ENCODE measurements at places on chromosomes 6 and 20. TPM values are rescaled to one million over a fixed set of nuclear protein-coding genes. Genes with fewer than 3 reads are reported as not detected.

Gene OSTM1
- total RNA-seq: 34.5 TPM

Gene OR2B3
- not detected for total RNA-seq

Gene TPD52L1
- total RNA-seq: 97.0 TPM

Gene MUC22
- 0.25 TPM for total RNA-seq

Gene CLIC5
- total RNA-seq: 368 TPM

Gene ANGPT4
- not detected for total RNA-seq

- DNase-seq: no peak
Observed at GRCh38 chr6:20936949-20937348, 402.7 kb downstream of the CDKAL1 start.

DNA sequence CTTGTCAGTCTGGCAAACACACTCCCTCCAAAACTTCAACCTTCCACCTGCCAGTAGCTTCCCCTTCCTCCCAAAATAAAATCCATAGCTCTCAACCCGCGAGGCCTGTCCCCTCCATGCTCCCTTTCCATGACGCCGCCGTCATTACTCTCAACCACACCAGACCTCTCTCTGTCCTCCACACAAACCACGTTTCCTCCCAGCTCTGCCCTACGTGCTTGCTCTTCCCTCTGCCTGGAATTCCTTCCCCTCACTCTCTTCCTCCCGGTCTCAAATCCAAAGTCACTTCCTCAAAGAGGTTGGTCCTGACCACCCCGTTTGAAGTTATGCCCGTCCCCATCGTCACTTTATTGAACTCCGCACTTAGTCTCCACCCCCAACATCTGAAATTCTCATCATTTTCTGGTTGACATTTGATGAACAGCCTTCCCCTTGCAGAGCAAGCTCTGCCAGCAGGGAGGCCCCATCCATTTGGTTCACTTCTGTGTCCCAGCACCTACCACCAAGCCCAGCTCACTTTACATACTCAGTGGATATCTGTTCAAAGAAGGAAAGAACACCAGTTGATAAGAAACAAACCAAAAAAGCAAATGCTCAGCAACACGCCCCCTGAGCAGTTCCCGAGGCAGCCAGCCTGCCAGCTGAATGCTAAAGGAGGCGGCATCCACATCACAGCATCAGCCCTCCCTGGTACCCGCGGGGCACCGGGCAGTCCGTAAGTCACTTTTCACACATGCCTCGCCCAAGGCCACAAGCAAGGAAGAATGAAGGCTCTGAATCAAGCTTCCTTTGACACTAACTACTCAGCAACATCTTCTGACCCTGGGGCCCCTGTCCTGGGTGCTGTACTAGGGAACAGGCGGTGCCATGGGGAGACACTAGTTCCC, 125.0 kb downstream of the NFATC2 start:
- no peak for DNase-seq

DNA sequence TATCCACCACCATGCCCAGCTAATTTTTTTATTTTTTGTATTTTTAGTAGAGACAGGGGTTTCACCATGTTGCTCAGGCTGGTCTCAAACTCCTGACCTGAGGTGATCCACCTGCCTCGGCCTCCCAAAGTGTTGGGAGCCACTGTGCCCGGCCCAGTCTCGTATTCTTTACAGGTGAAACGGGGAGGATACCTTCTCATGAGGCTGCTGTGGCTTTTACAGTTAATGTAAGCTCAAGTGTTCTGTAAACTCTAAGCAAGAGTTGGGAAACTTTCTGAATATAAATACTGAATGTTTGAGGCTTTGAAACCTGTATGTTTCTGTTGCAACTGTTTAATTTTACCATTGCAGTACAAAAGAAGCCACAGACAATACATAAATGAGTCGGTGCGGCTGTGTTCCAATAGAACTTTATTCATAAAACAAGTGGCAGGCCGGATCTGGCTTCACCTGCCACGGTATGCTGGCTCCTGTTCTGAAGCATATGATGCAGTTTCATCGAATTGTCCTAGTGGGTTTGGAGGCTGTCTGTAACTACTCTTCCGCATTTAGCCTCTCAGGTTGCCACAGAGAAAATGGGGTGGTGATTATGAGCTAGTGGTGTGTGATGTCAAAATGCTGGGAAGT, 192.5 kb upstream of the ZFP64 start:
- no peak for DNase-seq

DNA sequence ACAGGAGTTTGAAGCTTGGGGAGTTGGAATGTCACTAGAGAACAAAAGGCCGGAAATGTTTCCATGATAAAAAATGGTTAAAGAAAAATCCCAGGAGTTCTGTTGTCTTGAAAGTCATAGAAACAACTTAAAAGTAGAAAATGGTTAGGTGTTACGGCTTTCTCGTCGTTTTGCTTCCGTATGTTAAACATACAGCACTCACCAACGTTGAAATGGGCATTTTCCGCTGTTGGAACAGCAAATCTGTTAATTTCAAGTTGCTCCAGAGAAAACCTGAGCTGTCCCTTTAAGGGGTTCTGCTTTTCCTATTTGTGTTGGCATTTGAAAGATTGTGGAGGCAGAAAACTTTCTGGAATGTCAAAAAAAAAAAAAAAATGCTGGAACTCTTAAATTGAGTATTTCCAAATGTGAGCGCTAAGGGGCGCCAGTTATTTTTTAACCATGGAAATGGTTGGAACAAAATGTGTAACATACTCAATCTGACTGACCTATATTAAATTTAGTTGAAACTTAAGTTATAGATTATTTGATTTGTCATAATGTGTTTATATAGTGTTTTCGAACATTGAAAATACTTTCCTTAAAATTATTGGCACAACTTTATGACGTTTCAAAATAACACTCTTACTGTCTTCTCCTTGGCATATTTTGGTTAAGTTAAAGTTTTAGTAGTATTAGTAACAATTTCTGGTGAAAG, 2.2 kb downstream of the QKI start:
- DNase-seq: no peak

DNA sequence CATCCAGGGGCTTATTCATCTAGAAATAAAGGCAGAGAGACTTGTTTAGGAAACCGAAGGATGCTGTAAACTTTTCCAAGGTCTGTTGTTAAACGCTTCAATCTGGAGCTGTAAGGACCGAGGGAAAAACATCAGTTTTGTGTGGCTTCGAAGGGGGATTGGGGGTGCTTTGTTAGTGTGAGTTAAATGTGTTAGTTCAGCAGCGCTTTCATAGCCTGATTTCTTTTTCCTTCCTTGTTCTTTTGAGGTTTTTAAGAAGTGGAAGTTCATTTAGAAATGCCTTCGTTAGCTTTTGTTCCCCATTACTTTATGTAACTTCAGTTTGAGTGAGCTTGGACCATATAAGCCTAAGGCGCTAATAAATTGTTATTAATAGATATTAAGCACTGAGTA, 1.5 kb downstream of the ANKS1A start:
- DNase-seq: no peak

DNA sequence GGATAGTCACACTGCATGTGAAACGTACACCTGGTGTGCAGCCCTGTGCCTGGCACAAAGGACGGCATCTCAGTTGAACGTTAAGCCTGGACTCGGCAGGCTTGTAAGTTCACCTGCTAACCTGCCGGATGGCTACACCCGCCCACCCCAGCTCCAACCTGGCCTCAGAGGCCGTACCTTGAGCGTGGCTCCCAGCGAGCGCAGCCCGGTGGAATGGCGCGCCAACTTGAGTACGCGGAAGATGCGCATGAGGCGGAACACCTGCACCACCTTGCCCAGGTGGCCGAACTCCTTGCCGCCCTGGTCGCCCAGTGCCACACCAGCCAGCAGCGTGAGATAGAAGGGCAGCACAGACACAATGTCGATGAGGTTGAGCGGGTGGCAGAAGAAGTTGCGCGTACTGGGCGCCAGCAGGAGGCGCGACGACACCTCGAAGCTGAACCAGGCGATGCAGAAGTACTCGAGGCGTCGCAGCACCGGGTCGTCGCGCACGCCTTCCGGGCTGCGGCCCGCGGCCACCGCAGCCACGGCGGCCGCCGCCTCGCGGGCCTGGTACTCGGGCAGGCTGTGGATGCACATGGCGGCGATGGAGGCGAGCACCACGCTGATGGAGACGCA, 3.3 kb downstream of the KCNS1 start:
- no peak for DNase-seq

DNA sequence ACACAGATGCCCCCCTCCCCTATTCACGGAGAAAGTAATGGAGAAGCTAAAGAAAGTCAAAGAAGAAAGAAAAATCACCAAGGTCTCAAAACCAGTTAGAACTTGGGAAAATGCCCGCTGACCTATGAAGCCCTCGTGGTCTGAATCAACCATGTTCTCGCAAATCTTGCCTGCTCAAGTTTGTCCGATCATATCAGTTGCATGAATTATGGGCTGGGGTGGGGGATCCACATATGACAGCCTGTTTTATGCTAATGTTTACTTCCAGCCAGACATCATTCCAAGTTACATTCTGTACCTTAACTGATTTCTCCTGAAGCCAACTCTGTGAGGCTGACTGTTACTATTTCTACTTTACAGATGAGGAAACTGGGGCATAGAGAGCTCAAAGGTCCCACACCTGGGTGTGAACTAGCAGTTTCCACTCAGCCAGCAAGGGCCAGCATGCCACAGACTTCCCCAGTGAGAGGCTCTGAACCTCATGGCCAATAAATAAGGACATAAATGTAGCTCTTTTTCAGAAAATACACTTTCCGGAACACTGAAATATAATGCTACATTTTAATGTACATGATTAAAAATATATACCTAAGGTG, 2.1 kb downstream of the RNASET2 start:
- DNase-seq: no peak
